Neural progenitor cell (in vitro differentiated cells): ENCODE measurements at places on chromosomes 2 and 18. TPM values are rescaled to one million over a fixed set of nuclear protein-coding genes. Genes with fewer than 3 reads are reported as not detected.

MLPH gene
- not detected in 2 replicates for total RNA-seq

CCDC68 gene
- total RNA-seq, result not detected in 2 replicates

CNDP1 gene
- total RNA-seq, result not detected in 2 replicates

FBXO36 gene
- total RNA-seq, result 9.5 and 13.1 TPM in 2 replicates

COL6A3 gene
- total RNA-seq, result 0.41 and 0.50 TPM in 2 replicates

DNA sequence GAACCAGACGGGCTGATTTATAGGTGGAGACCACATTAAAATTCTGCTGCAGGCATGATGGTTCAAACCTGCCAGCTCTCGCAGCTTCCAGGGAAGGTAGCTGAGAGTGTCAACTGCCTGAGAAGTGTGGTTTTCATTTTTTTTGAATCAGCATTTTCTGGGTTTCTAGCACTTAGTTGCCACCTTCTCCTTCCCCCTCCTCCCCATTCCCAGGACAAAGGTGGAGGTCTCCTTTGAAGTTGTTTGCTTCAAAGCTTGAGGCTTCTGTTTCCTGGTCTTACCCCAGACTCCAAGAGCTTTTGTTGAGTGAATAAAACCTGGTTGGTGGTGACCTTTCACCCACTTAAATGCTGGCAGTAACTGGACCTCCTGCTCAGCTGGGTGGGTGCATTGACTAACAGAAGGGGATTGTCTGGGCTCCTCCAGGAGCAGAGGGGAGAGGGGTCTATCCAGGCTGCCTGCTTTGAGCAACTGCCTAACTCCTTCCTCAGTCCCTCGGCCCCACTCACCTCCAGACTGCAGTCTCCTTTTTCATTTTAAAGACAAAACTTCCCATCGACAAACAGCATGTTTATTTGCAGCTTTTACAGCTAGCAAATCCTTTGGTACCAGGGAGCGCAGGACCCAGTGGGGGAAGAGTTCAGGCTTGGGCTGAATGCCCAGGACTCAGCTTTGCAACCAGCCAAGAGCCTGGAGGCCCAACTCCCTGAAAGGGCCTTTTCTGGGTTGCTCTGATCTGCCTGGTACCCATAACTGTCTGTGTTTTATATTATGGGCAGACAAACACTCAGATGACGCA is 3.5 kb downstream of the RHOB start:
- H3K27ac ChIP-seq, result no peak overlapping the region
- H3K4me3 ChIP-seq, result no peak overlapping the region
- peaks cover 89% of the 10 kb centered on the region for H3K27me3 ChIP-seq

- no peak overlapping the region for H3K27ac ChIP-seq
- H3K36me3 ChIP-seq, result no peaks in the 10 kb centered on the region
- DNase-seq, result no peak
- H3K4me3 ChIP-seq, result no peak overlapping the region
These were observed 34.1 kb downstream of the PIEZO2 start for GRCh38 chr18:11115276-11115675.

DNA sequence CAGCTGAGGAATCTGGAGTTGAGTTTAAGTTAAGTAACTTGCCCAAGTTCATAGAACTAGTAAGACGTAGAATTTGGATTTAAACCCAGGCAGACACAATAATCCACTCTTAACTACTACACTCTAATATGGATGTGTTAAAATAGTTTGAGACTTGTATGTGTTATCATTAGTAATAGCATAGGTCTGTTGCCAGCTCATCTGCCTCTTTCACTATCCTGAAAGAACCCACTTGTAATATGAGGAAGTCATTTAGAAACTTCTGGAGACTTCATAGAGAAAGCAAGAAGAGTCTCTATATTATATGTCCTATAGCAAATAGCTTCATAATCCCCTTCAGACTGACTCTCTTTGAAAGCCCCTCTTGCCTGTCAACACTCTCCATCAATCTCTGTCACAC is 43.0 kb upstream of the ACADL start:
- H3K36me3 ChIP-seq, result no peaks in the 10 kb centered on the region
- no peaks in the 10 kb centered on the region for H3K4me1 ChIP-seq
- no peak overlapping the region for H3K27ac ChIP-seq

GRCh38 chr18:76827205-76828200 is 5.1 kb downstream of the ZNF236 start:
- peaks cover 10% of the 10 kb centered on the region for H3K4me1 ChIP-seq
- no peaks in the 10 kb centered on the region for H3K36me3 ChIP-seq
- no peak overlapping the region for H3K4me3 ChIP-seq
- no peak for DNase-seq

DNA sequence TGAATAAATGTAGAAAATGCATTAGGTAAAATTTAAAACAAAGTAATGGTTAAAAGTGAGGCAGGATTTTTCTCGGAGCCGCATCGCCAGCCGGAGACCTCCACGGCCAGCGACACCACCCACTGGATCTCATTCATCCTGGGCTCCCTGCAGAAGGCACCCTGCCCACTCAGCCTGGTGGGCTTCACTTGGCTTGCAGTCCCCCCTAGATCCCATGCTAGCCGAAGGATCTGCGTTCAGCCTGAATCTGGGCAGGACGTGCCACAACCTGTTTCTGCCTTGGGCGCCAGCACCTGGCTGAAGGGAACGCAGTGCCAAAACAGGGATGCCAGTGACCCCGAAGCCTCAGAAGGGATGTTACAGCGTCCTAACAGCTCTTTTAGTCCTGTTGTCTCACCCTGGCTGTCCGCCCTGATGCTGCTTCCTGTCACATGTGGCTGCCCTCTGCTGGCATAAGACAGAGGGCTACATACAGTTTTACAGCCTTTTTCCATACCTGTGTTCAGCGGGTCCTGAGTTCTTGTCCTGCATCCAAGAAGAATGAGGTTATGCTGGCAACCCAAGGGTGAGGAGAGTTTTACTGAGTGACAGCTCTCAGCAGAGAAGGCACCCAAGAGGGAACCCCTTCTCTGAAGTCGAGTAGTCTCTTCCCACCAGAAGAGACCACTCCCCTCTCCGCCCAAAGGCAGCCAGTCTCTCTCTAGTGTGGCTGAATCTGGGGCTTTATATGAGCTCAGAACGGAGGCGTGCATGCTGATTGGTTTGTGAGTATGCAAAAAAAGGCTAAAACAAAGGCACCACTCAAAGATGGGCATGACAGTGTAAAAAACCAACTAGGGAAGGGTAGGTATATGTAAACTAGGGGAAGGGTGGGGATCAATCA is 173.1 kb upstream of the GYPC start:
- H3K4me1 ChIP-seq, result peaks cover 3% of the 10 kb centered on the region
- no peak overlapping the region for H3K27ac ChIP-seq
- DNase-seq, result peak; percentile 72
- H3K36me3 ChIP-seq, result no peaks in the 10 kb centered on the region

DNA sequence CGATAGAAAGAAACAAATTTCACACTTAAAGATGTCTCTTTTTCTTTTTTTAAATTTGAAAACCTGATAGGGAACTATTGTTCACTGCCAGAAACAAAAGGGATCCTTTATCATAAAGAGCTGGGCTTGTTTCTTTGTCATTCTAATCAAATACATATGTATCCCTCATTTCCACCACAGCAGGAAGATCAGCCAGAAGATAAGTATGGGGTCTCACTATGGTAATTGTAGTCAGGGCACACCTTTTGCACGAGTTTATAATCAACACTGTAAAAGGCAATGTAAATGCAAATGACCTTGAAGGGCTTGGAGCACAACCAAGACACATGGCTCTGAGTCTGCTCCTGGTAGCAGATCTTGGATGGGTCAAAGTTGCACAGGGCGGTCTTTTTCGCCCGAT is 109.5 kb downstream of the NXPH2 start:
- H3K36me3 ChIP-seq, result no peaks in the 10 kb centered on the region
- no peak overlapping the region for H3K27ac ChIP-seq
- no peak overlapping the region for H3K4me3 ChIP-seq
- DNase-seq, result no peak
